Activated T-helper 1 cell treated with anti-CD3 and anti-CD28 coated beads, Interleukin-12 subunit alpha, Interleukin-12 subunit beta, Interleukin-2, Interleukin-4 antibody, amounts not matched to agents 30 ng/mL and 10 ng/mL and 1 ng/mL, durations not matched to agents 14 hours and 24 hours and 36 hours (primary cell): ENCODE measurements at places on chromosomes 5 and 9.
A peak's percentile ranks its signal among the peaks of the same experiment; 100 is the strongest.

- no peak for DNase-seq
Measured at GRCh38 chr5:139856714-139857113, 61.1 kb downstream of the PSD2 start.

DNA sequence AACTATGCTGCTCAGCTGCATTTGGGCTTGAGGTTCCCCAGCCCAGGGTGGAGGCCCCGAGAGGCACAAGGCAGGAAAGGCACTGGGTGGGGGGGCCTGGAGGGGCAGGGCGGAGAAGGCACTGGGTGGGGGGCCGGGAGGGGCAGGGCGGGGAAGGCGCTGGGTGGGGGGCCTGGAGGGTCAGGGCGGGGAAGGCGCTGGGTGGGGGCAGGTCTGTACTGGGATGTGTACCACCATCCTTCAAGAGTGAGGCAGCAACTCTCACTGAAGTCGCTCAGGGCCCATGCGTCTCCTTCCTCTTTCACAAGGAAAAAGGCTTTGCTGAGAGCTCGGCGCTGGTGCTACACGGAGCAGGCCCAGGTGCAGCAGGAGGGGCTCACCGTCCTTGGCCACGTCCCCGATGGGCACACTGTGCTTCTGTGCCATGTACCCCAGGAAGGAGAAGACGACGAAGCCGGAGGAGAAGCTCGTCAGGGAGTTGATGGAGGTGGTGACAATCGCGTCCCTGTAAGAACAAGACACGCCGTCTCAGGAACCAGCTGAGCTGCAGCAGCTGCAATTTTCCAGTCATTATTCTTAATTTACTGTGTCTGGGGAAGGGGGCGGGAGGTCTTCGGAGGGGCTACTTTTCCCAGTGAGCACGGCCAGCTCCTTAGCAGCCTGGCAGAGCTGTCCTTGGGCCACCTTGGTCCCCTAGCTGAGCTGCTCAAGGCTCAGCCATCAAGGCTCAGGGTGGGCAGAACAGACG, 30.8 kb downstream of the SLC6A3 start:
- no peak for DNase-seq

- peak; percentile 46 for DNase-seq
Measured at GRCh38 chr9:100216178-100216787, 117.2 kb downstream of the INVS start.

- no peak for DNase-seq
Measured at GRCh38 chr5:91420879-91421278, 37.8 kb upstream of the ARRDC3 start.

GRCh38 chr5:73506459-73506955, 8.3 kb downstream of the BTF3 start:
- no peak for DNase-seq

DNA sequence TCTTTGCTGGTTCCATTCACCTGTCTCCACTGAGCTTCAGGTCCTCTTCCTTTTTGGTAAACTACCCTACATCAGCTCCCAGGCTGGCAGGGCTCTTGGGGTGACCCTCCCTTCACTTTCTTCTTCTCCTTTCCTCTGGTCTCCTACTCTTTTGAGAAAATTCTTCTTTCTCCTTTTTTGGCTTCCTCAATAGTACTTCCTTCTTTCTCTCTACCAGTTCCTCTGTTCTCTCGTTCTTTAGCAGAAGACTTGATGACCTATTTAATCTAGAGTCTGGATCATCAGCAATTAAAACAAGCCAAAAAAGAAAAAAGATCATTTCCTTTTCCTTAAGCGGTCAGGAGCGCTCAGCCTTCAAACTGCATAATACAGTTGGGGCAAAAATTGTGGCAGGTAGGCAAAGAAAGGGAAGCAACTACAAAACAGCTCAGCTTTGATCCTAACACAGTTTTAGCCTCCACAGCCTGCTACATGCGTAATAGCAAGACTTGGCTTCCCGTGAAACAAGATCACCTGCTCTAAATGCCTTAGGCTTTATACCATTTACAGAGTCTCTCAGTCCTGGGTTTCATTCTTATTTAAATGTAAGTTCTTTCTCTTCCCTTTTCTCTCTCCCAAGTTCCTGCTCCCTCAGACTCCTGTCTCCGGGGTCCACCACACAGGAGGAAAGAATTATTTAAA, 14.0 kb upstream of the GSN start:
- no peak for DNase-seq

DNA sequence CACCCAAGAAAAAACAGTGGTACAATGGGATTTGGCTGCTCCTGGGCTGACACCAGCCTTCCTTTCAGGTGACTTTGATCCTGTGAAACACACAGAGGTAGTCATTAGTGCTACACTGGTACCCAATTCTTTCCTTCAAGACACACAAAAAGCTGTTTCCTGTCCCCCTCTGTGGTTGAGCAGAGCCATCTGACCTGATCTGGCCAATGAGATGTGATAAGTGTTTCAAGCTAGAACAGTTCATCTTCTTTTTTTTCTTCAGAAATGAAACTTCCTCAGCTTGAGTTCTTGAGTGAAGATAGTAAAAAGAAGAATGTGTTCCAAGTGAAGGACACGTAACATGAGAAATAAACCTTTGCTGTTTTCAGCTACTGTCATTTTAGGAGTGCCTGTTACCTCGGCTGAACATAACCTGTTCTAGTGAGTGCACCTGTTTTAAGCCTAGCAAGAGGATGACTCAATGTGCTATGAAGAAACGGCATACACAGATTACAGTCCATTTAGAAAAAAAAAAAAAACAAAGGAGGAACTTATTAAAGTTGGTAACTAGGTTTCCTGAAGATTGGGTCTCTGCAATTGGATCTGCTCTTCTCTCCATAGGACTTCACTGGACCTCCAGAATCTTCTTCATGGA, 287.8 kb downstream of the GAS1 start:
- DNase-seq = no peak

GRCh38 chr9:126036881-126037291, 289.7 kb downstream of the PBX3 start:
- no peak for DNase-seq

DNA sequence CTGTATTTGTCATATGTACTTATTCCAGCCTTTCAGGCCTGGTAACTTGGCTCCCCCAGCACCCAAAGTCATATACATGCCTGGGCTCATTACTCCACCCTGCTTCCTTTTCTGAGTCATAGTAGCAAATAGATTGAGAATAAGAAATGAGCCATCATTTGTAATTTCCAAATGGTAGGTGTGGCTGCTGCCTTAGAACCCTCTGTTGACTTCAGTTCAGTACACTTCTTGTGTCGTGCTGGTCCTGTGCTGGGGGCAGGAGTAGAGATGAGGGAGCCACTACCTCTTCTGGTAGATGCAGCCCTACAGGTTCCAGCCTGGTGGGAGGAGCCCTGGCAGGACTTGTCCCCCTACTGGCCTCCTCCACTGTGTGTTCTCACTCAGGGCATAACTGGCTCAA, 11.1 kb downstream of the GM2A start:
- DNase-seq = no peak

DNA sequence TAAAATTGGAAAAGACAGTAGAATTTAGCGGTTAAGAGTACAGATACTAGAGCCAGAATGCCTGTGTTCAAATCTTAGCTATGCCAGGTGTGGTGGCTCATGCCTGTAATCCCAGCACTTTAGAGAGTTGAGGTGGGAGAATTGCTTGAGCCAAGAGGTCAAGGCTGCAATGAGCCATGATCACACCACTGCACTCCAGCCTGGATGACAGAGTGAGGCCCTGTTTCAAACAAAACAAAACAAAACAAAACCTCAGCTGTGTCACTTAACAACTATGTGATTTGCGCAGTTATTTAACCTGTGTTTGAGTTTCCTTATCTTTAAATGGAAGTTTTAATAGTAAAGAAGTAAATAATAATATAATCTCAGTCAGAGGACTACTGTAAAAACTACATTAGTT, 68.3 kb downstream of the TBCA start:
- DNase-seq = no peak

GRCh38 chr9:6575324-6576034, 70.0 kb downstream of the GLDC start:
- DNase-seq = no peak

DNA sequence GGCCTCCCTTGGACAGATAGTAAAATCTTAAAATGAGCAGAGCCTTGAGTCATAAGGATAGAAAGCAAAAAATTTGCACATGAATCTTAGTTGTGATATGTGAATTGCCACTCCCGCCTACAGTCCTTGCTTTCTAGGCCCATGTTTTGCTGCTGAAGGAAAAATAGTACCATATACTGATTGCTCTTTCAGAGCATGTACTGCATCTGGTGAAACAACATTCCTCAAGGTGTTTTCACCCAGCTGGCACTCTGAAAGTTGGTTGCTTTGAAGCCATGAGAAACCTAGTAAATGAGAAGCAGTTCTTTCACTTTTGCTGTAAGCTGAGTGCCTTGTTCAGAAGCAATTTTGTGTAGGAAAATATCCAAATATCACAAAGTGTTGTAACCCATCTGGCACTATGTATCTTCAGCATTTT, 10.3 kb downstream of the CDC37L1 start:
- no peak for DNase-seq

GRCh38 chr5:32083981-32084430, 90.1 kb downstream of the GOLPH3 start:
- no peak for DNase-seq

- DNase-seq = no peak
Measured at GRCh38 chr5:2126512-2126911, 243.8 kb upstream of the IRX4 start.

DNA sequence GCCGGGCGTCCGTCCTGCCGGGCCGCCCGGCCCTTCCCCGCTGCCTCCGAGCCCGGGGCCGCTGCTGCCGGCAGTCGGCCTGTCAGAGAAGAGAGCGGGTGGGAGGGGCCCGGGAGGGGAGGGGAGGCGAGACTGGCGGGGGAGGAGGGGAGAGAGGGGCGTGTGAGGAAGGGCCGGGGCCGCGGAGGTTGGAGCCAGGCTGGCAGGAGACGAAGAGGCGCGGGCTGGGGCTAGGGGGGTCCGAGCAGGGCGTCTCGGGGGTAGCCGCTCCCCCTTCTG, 570 bp downstream of the CREBRF start:
- no peak for DNase-seq

DNA sequence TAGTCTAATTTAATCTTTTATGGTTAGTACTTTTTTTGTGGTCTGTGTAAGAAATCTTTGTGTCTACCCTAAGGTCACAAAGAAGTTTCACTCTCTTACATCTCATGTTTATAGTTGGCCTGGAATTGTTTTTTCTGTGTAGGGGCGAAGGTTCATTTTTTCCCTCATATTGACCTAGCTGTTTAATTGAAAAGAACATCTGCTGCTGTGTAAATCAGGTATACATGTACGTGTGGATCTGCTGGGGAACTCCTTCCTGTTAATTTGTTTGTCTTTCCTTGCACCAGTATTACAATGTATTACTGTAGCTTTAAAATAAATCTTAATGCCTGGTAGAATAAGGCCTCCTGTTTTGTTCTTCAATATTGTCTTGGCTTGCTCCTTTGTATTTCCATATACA, 37.8 kb downstream of the EXOSC2 start:
- no peak for DNase-seq

DNA sequence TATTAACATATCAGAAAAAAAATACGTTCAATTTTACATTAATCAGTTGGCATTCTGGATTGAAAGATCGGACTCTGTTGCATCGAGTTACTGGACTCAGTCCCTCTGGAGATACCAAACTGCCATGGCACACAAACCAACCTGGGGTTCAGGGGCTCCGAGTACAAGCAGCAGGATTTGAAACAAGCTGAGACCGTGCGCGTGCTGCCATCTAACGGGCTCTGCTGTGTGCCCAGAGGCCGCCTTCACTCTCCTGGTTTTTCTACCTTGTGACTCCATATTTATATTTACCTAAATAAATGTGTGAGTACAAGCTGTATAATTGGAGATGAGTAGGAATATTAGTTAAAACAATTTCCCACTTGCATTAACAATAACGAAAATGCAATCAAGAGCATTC, 48.2 kb downstream of the ANXA1 start:
- DNase-seq = no peak

- DNase-seq = no peak
Measured at GRCh38 chr9:131732636-131733289, 7.1 kb downstream of the RAPGEF1 start.

DNA sequence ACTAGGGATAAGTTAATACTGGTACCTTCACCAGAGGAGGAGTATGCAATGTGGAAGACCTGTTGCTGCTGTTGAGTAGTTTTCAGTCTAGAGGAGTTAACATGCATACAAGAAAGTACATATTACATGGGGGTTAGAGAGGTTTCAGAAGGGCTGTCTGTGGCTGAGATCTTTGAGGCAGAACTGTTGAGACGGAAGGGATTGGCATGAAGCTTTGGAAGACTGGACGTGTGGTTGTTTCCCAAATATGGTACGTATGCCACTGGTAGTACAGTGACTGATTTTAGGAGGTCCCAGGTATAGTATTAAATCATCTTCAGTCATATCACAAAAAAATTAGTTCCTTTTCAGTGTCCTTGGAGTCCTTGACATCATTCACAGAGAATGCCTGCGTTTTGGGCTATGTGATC, 17.6 kb downstream of the TNFAIP8 start:
- DNase-seq = no peak

DNA sequence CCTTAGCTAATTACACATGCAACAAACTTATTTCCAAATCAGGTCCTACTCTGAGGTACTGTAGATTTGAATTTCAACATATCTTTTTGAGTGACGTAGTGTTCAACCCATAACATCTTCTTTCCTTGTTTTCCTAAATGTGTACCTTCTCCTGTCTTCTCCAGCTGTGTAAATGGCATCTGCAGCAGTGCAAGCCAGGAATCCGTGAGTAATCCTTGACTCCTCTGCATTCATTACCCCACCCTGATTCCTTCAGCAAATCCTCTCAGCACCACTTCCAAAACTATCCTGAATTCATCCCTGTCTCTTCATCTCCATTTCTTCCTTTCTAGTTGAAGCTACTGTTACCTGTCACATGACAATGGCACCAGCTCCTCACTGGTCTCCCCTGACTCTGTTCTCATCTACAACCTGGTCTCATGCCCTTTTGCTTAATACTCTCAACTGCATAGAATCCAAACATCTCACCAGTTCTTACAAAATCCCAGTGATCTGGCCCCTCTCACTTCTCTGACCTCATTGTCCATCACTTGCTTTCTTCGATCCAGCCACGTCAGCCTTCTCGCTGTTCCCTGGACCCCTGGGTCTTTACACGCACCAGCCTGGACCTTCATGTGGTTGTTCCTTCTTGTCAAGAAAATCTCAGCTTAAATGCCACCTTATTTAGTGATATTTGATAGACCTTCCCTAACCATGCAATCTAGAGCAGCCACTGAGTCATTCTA, 14.6 kb upstream of the TRAF1 start:
- DNase-seq = no peak

- peak; percentile 44 for DNase-seq
Measured at GRCh38 chr9:96875461-96876142, 21.3 kb upstream of the ZNF782 start.

DNA sequence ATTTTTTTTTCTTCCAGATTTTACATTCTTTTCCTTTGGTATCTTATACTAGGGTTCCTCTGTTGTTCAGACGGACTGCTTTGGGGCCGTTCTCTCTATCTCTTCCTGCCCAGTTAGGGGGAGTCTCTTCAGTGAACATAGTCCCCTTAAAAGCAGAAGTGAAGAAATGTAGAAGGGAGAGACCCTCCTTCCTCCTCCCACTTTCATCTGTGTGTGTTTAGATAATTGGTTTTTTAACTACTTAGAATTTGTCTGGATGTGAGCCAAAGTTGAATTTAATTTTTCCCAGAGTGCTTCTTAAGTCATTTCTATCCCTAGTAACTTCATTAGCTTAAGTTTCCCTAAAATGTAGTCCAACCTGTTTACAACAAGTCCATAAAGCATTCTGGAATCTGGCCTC, 167.5 kb downstream of the HACD4 start:
- DNase-seq = no peak

GRCh38 chr5:56232538-56232937, 592 bp downstream of the ANKRD55 start:
- DNase-seq = no peak
